Fibroblast of skin of right quadriceps (primary cell): ENCODE measurements at places on chromosomes 13 and 19.

DNA sequence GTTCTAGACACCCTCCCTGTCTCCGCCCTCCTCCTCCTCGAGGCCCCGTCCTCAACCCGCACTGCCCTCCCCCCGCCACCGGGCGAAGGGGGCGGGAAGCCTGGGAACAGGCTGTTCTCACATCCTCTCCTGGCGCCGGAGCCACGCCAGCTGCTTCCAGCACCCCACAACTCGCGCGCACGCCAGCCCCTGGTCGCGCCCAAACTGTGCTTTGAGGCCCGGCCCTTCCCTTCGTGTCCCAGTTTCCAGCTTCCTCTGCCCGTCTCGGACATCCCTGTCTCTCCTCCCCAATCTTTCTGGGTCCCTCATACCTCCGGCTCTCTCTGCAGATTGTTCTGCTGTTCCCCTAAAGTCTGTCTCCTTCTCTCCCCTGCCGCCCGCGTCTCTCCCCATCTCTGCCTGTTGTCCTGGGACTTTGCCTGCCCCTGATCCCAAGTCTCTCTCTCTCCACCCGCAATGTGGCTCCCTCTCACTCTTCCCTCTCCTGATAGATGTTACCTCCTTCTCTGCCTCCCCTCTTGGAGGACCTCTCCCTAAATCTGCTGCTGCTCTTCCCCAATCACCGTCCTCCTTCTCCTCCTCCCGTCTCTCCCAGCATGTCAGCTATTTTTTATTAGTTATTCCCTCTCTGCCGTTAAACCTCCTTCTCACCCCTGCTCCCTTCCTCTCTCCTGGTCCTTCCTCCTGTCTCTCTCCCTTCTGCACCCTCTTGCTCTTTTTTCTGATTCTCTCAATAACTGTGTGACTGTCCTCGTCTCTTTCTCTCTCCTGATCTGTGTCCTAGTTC lies 14.2 kb downstream of the DPF1 start:
- DNase-seq, result peak; percentile 37

- DNase-seq, result no peak
Measured at GRCh38 chr13:64300239-64300638, 2884.6 kb upstream of the PCDH20 start.

- DNase-seq, result peak; percentile 52
Measured at GRCh38 chr13:109790942-109791605, 4.7 kb upstream of the IRS2 start.

DNA sequence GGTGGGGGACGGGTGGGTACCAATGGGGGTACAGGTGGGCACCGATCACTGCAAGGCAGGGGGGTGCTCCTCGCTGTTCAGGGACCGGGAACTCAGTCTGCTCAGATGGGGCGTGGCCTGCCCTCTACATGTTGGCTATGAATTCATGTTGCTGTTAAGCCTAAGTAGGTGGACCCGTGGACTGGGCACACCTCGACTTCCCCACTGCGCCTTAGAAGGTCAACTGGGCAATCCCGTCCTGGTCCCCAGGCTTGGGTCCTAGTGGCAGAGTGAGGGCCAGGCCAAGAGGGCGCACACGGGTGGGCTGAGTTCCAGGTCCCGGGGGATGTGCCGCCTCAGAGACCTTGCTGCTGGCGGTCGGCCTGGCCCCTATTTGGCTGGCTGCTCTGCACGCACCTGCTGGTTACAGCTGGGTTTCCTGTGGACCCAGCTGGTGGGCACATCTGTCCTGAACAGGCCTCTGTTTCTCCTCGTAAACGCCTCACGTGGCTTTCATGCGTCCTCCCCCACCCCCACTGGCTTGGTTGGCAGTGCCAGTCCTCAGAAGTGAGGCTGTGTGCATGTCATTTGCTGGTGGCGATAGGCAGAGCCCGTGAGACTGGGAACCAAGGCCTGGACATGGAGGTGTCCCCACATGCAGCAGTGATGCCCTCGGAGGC lies 13.5 kb upstream of the ZNF554 start:
- no peak for DNase-seq

DNA sequence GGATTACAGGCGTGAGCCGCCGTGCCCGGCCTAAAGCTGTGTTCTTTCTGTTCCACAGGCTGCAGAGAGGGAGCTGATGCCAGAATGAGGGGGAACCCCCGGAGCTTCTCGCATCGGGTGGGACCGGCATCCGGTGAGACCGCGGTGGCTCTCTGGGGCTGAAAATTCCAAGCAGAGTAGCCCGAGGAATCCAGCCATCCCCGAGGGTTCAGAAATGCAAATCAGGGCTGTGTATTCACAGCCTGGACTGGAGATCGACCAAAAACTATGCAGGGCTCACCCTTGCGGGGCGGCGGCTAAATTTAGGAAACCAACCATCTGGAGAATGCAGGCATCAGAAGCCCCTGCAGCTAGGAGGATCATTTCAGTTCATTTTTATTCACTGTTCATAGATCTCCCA lies 99.2 kb downstream of the GNG7 start:
- peak; percentile 80 for DNase-seq

- DNase-seq, result no peak
Measured at GRCh38 chr19:9819596-9819909, 674 bp upstream of the FBXL12 start.

DNA sequence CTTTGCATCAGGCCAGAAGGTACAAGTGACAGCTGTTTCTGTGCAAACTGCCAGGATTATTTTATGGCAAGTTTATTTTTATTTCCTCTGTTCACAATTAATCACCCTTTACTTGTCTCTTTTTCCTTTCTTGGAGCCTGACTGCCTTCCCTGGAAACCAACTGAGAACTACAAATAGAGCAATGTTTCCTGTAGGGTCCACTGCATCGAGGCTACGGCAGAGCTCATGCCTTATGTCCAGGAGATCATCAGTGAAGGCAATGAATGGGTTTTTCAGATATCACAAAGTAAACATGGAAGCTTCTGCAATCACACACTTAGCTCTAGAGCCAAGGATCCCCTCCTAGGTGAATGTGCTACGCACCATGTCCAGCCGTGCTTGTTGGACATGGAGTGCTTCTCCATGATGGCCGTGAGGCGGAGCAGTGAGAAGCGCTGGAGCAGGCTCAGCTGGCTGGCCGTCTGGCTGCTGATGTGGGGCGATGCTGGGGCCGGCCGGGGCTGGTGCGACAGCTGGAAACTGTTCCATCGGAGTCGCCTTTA lies 110.9 kb downstream of the KL start:
- DNase-seq, result peak; percentile 64

DNA sequence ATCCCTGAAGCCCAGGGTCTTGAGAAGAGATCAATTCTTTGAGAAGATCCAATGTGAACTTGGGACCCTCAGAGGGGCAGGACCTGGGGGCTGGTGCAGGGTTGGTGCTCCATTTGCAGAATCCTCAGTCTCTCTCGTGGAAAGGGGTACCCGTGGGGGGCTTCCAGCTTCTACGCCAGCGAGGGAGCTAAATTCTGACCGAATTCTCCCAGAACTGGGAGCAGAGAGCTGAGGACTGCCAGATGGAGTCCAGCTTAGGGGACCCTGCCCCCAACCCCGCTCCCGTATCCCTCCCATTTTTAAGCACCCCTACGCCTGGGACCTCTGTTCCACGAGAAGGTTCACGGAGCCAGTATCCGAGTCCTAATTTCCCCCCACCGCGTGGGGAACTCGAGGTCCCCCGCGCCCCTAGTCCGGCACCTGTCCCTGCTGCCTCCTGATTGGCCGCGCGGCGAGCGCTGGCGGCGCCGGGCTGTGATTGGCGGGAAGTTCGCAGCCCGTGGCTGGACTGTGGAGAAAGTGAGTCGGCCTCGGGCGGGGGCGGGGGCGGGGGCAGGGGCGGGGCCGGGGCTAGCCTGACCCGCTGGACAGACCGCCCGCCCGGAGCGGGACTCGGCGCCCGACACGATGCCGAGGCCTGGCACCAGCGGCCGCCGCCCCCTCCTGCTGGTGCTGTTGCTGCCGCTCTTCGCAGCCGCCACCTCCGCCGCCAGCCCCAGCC lies 4.4 kb upstream of the LTBP4 start:
- peak; percentile 38 for DNase-seq

- DNase-seq, result no peak
Measured at GRCh38 chr19:51372649-51373504, at the start of gene NKG7. NKG7 (minus strand) TSS chr19:51372654; CDS start chr19:51372535, 119 bp downstream.

- DNase-seq, result no peak
Measured at GRCh38 chr19:4284176-4284958, 5.3 kb downstream of the SHD start.

DNA sequence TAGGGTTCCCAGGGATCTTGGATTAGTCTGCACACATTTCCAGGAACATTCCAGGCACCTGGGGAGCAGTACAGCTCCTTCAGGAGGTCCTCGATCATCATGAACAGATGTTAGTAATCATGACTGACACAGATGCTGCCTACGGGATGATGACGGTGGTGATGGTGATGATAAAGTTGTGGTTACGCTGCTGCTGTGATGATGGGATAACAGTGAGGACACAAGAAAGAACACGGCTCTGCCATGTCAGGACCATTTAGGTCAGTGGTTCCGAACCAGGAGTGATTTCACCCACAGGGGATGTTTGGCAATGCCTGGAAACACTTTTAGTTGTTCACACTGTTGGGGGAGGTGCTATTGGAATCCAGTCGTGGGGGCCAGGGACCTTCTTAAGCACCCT lies 1193.0 kb downstream of the UQCRFS1 start:
- DNase-seq, result no peak

DNA sequence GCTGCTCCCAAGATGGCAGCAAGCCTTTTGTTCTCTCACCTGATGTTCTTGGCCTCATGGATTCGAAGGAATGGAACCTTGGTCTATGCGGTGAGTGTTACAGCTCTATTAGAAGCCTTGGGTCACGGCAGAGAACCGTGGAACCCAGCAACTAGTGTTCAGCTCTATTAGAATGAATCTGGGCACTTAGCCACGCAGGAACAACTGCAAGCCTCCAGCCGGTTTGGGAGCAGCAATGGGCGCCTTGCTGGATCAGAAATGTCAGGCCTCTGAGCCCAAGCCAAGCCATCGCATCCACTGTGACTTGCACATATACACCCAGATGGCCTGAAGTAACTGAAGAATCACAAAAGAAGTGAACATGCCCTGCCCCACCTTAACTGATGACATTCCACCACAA lies 1100.7 kb upstream of the PRR20A start:
- no peak for DNase-seq

GRCh38 chr13:48660361-48661076 lies 6.8 kb downstream of the CYSLTR2 start:
- DNase-seq, result no peak

GRCh38 chr13:64446372-64446771 lies 2783.8 kb downstream of the PCDH9 start:
- DNase-seq, result peak; percentile 1

DNA sequence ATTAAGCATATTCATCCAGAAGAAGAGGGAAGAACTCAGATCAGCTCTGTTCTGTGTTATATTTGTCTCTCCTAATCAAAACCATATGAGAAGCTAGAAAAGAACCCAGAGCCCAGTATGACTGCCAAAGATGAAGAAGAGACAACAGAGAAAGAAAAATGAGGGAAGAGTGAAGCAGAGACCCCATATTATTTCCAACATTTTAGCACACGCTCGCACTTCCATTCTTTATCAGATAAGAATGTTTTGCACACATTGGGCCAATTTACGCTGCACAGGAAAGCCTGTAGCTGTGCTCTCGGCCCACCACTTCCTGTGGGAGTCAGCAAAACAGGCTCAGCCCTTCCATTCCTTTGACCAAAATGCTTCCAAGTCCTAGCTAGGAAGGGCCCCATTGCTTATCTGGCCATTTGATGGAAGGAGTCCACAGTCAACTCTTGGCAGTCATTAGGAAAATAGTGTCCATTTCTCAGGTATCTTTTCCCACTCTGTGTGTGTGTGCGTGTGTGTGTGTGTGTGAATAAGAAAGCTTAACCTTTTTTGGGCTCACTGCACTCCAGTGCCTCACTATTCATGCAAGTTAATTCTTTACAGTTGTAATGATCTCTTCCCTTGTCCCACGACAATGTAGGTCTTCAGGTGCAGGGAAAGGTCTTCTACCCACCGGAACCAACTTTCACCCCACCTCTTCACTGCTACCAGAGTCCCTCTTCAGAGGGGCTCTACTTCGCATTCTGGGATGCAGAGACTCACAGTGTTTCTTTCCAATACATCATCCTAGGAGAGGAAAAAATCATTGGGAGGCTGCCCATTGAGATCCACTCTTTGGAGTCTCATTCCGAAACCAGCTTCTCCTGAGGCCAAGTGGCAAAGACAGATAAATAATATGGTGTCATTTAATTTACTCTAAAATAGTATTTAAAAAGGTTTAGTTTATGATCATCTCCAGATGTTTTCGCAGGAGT lies 237.5 kb downstream of the COG6 start:
- peak; percentile 66 for DNase-seq

DNA sequence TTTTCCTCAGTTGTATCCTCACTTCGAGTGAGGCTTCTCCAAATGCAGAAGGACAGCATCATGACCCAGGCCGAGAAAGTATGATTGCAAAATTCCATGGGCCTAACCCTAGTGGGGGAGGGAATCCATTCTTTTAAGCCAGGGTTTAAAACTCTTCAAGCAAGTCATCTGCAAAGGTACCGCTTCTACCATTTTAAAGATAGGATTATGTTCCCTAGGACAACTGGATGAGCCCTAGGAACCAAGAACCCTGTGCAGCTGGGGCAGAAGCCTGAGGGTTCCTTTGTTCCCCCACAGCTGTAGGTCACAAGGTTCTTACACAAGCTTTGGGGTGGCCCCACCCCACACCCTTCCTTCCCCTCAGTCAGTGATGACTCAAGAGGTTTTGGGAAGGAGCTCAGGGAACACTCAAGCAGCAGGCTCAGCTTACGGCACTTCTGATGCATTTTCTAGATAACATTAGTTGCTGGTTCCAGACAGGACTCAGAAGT lies 13.5 kb downstream of the ARL11 start:
- peak; percentile 64 for DNase-seq

- DNase-seq, result no peak
Measured at GRCh38 chr19:5030136-5030820, 61.4 kb downstream of the KDM4B start.

GRCh38 chr13:66657165-66657881 lies 572.8 kb downstream of the PCDH9 start:
- DNase-seq, result peak; percentile 93

DNA sequence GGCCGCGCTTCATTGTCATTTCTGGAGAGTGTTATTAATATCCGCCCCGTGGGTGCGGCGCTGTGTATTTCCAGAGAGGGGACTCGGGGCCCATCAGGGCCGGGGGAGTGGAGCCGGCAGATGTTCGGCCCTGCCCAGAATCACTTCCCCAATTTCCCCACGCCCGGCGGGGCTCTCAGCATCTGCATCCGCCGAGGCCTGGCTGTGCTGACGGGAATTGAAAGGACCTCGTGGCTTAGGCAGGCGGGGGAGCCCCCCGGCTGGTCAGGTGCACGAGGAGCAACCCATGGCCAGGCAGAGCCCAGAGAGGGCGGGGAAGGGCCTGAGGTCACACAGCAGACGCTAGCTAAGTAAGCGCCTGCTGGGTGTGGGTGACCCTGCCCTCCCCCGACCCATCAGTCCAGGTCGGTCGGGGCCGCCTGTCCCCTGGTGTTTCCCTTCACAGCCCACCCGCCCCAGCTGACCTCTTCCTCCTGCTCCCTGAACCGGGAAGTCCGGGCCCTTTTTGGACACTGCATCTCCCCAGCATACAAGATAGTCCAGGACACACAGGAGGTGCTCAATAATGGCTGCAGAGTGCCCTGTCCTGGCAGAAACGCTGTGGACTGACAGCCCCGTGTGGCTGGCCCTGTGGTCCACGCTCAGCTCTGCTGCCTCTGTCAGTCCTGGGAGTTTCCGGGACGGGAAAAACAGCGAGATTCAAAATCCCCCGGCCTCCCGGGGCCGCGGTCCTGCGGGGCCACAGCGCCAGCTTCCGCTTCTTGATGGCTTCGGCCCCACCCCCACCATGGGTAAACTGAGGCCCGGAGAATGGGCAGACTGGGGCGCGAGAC lies 22.1 kb downstream of the ARID3A start:
- no peak for DNase-seq
